Osteoblast (primary cell): ENCODE measurements at places on chromosomes 5 and 9. TPM values are rescaled to one million over a fixed set of nuclear protein-coding genes. Genes with fewer than 3 reads are reported as not detected.

DNA sequence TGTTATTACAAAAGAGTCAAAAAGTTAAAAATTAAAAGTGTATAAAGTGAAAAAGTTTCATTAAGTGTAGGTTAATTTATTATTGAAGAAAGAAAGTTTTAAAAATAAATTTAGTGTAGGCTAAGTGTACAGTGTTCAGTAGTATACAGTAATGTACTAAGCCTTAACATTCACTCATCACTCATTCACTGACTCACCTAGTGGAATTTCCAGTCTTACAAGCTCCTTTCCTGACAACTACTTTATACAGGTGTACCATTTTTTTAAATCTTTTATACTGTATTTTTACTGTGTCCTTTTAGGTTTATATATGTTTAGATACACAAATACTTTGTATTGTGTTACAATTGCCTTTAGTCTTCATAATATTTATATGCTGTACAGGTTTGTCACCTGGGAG, 530.2 kb upstream of the FAM174A start:
- no peak for DNase-seq

The ISCA1 gene
- total RNA-seq, result 33.6 and 34.7 TPM in 2 replicates

The DROSHA gene
- 32.9 and 35.7 TPM in 2 replicates for total RNA-seq

- no peak for DNase-seq
Measured at GRCh38 chr5:107485184-107485583, 185.6 kb downstream of the EFNA5 start.

GRCh38 chr5:54772684-54773083, 212.7 kb downstream of the ESM1 start:
- DNase-seq, result no peak

The HAVCR1 gene
- total RNA-seq, result 0.36 TPM in 1 of 2 replicates, not detected in the other

The ANKRD31 gene
- 0.29 and 0.36 TPM in 2 replicates for total RNA-seq
